GM12864 (cell line): ENCODE measurements at places on chromosomes 7 and 10.

DNA sequence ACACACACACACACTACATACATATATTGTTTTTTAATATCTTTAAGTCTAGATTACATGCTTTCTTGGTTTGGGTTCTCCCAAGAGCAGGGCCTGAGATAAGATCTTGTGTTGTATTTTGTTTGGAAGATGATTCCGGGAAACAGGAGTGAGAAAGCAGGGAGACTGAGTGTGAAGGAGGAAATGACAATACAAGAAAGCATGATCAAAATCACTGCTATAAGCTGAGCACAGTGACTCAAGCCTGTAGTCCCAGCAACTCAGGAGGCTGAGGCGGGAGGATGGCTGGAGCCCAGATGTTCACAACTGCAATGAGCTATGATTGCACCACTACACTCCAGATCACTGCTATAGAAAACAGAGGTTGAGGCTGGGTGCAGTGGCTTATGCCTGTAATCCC is 267.6 kb downstream of the SKIDA1 start:
- DNase-seq, result no peak

- no peak for DNase-seq
These were observed 1.4 kb downstream of the ZNF438 start for GRCh38 chr10:31030260-31030659.

GRCh38 chr7:68729371-68729770 is 868.9 kb upstream of the AUTS2 start:
- no peak for DNase-seq

- DNase-seq, result no peak
These were observed 1.4 kb downstream of the SCD start for GRCh38 chr10:100348389-100348927.

- no peak for DNase-seq
These were observed 537.3 kb downstream of the TNS3 start for GRCh38 chr7:47044625-47045024.
